ENCODE measurements at places on chromosomes 11 and 22.

- DNase-seq = peak; percentile 14
These were observed 562 bp downstream of the ZBED4 start for GRCh38 chr22:49853981-49854831.

DNA sequence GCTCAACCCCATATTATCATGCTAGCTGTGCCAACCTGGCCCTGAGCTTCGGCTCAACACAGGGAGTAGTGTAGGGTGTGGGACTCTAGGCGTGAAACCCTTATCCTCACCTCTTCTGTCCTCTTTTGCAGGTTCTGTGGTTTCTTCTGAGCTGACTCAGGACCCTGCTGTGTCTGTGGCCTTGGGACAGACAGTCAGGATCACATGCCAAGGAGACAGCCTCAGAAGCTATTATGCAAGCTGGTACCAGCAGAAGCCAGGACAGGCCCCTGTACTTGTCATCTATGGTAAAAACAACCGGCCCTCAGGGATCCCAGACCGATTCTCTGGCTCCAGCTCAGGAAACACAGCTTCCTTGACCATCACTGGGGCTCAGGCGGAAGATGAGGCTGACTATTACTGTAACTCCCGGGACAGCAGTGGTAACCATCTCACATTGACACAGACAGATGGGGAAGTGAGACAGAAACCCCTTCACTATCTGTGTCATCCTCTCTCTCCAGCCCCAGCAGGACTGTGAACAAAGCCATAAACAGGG lies 76.4 kb downstream of the GGTLC2 start:
- no peak for DNase-seq

DNA sequence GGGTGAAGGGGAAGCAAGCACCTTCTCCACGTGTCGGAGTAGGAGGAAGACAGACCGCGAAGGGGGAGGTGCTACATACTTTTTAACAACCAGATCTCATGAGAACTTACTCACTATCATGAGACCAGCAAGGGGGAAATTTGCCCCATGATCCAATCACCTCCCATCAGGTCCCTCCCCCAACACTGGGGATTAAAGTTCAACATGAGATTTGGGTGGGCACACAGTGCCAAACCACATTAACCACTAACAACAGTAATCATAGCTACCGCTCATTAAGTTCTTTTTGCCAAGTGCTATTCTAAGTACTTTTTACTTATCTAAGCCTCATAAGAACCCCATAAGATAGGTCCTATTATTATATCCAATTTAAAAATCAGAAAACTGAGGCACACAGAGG lies 450.5 kb upstream of the DDI1 start:
- DNase-seq = no peak

GRCh38 chr11:126366064-126366822 lies 10.8 kb downstream of the ST3GAL4 start:
- no peak for DNase-seq

- no peak for DNase-seq
These were observed 30.6 kb downstream of the PRDM11 start for GRCh38 chr11:45176996-45177395.

DNA sequence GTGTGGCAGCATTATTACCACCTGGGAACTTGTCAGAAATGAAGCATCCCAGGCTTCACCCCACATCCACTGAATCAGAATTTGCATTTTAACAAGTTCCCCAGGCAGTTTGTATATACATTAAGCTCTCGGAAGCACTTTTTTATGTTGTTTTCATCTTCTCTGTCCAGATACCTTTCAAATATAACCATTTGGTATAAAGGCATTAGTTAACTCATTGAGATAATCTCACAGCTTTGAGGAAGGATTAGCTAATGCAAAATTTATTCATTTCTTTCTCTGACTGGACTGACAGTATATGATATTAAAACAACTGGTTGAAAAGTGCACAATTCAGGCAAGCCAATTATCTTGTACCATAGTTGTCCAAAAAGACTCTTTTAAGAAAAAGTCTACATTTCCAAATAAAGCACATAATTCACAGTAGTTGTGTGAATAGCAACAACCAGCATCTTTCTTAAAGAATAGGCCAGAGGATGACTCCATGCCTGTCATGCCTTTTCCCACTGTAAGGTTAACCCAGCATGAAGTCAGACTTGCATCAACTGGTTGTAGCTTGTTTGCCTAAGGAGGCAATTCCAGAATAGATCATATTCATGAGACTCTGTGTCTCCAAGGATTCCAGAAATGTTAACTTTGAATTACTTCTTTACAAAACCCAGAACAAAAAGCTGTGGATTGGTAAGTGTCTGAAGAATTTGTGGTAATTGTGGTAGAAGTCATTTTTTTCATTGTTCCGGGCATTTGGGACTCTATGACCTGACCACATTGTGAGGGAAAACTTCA lies 254.3 kb upstream of the SESN3 start:
- DNase-seq = no peak

DNA sequence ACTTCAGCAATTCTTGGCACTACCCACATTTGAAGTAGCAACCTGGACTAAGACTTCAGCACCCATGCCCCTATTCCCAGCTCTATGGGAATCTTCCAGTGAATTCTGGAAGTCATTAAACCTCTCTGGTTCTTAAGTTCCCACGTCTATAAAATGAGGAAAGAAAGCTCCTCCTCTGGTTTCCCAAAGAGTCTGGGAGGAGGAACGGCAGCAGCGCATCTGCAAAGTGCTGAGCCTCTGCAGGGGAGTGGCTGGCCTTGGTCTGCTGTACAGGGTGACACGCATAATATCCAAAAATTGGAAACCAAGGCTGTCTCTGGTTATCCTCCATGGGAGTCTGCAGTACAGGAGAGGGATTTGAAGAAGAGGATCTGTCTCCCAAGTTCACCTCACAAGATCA lies 73.6 kb upstream of the TP53I11 start:
- DNase-seq = no peak

DNA sequence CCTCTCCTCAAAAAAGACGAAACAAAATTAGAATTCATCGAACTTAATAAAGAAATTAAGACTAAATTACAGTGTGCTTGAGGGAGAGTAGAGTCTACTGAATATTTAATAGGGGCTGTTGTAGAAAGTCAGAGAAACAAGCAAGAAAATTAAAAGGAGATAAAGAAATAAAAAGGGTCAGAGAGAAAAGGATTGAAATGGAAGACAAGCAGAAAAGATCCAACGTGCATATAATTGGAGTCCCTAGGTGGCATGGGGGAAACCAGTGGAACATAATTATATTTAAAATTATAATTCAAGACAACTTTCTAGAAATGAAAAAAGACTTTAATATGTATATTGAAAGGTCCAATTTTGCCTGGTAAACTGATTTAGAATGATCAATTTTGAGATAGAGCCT lies 74.3 kb downstream of the ACER3 start:
- no peak for DNase-seq

GRCh38 chr11:9386901-9387300 lies 2.4 kb downstream of the IPO7 start:
- no peak for DNase-seq

GRCh38 chr11:27408246-27408800 lies 45.3 kb upstream of the CCDC34 start:
- no peak for DNase-seq

DNA sequence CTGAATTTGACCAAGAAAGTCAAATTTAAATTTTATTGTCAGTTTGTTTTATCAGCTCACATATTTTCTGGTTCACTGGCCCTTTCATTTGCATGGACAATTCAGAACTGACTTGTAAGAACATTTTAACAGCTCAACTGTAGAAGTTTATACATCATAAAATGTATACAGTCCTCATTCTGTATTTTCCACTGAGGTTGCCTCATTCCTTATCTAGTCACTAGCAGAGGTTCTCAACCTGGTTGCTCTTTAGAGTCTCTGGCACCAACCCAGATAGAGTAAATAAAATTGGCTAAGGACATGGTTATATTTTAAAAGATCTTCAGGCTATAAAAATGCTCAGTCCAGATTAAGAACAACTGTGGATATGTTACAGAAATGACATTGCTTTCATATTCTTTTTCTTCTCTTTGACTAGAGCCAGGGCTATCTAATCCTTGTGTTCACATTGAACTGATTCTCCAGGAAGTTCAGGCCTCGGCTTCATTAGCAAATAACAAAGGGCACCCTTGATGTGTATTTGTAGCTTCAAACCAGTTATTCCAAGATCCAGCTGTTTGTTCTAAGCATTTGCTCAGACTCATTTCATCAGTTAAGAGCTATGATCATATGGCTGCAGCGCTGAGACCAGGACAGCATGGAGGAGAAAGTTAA lies 782.5 kb downstream of the ETS1 start:
- no peak for DNase-seq

- DNase-seq = no peak
These were observed 42.1 kb downstream of the TRIM66 start for GRCh38 chr11:8640267-8640906.

- peak; percentile 16 for DNase-seq
These were observed 7.1 kb upstream of the VWA5A start for GRCh38 chr11:124108156-124108555.

DNA sequence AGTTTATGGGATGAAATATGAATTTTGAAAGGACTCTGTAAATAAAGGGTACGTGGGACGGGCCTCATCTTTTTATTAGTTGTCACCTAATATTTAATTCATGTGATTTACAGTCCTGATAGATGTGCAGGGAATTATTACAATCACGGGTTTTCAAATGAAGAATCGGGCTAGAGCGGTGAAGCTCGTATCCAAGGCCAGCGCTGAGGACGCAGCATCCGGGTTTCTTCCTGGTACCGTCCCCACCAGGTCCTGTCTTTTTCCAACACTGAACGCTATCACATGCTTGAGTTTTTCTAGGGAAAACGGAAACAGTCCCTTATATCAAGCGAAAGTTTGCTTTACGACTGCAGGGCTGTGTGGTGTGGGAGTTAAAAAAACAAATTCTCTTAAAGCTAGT lies 787 bp downstream of the SMDT1 start:
- no peak for DNase-seq

DNA sequence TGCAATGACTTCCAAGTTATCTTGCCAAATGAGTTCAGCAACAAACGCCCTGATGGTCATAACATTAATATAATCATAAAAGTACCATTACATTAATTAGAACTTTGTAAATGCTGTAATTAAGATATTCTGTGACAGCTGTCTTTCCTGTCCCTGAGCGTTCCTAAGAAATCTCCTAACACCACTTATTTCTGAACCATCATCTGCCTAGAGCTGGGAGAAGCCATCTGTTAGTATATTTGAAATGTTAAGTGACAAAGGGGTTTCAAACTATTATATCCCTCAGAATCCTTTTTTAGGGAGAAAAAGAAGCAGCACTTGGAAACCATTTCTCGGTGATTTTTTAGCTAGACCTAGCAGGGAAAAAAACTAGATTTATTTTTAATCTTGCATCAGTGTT lies 657.5 kb downstream of the FAM181B start:
- DNase-seq = no peak

DNA sequence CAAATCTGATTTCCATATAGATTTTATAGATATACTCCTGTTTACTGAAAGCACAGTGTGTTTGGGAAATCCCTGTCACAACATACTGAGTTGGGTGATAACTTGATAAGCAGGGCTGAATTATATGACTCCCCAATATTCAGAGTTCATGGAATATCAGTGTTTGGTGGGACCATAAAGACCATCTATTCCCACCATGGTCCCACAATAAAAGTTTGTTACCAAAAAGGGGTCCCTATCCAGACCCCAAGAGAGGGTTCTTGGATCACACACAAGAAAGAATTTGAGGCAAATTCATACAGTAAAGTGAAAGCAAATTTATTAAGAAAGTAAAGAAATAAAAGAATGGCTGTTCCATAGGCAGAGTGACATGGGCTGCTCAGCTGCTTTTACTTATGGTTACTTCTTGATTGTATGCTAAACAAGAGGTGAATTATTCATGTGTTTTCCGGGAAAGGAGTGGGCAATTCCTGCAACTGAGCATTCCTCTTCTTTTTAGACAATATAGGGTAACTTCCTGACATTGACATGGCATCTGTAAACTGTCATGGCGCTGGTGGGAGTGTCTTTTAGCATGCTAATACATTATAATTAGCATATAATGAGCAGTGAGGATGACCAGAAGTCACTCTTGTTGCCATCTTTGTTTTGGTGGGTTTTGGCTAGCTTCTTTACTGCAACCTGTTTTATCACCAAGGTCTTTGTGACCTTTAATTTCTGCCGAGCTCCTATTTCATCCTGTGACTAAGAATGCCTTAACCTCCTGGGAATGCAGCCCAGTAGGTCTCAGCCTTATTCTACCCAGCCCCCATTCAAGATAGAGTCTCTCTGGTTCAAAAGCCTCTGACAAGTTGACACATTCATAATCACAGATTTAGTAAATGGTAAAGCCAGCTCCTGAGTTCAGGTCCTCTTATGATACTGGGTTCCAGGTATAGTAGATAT lies 240.6 kb upstream of the PDGFD start:
- DNase-seq = no peak

GRCh38 chr11:937841-938261 lies 12.2 kb downstream of the AP2A2 start:
- DNase-seq = no peak

GRCh38 chr11:62930157-62930556 lies 9.0 kb upstream of the CHRM1 start:
- DNase-seq = no peak

- DNase-seq = no peak
These were observed 42.0 kb upstream of the LIPT2 start for GRCh38 chr11:74535371-74536160.

DNA sequence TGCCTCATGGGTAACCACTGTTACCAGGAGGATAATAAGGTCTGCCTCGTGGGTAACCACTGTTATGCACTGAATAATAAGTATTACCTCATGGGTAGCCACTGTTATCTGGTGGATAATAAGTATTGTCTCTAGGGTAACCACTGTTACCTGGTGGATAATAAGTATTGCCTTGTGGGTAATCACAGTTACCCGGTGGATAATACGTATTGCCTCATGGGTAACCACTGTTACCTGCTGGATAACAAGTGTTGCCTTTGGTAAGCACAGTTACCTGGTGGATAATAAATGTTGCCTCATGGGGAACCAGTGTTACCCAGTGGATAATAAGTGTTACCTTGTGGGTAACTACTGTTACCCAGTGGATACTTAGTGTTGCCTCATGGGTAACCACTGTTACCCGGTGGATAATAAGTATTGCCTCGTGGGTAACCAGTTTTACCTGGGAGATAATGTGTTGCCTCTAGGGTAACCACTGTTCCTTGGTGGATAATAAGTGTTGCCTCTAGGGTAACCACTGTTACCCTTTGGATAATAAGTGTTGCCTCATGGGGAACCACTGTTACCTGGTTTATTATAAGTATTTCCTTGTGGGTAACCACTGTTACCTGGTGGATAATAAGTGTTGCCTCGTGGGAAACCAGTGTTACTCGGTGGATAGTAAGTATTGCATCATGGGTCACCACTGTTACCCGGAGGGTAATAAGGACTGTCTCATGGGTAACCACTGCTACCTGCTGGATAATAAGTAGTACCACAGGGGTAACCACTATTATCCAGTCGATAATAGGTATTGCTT lies 10.6 kb upstream of the NXPE4 start:
- no peak for DNase-seq

DNA sequence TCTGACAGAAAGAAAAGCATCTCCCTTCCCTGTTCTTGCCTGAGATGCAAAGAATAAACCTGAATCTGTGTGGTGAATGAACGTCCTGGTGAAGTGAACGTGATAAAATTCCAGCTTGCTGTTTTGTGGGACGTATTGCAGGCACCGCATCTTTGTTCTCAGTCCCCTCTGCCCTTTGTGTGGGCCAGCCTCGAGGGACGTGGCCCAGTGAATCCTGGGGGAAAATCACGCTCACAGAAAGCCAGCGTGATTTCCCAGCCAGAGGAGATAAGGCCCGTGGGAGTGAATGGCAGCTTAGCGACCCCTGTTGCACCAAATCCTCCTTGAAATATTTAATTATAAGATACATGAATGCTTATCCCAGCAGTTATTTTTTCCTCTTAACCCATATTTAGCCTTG lies 129.1 kb downstream of the COMMD9 start:
- no peak for DNase-seq

GRCh38 chr11:40987776-40988435 lies 471.5 kb downstream of the LRRC4C start:
- DNase-seq = no peak

Measured in NCI-H748 treated with DMSO at 0.1 percent for 48 hours (cell line).